Activated T-cell treated with anti-CD3 and anti-CD28 coated beads for 24 hours (primary cell): ENCODE measurements at places on chromosomes 2 and 18.

GRCh38 chr2:7730990-7731389 lies 813.8 kb downstream of the RNF144A start:
- no peak for DNase-seq

- no peak for DNase-seq
These were observed 192.4 kb downstream of the RDH14 start for GRCh38 chr2:18368008-18368407.

DNA sequence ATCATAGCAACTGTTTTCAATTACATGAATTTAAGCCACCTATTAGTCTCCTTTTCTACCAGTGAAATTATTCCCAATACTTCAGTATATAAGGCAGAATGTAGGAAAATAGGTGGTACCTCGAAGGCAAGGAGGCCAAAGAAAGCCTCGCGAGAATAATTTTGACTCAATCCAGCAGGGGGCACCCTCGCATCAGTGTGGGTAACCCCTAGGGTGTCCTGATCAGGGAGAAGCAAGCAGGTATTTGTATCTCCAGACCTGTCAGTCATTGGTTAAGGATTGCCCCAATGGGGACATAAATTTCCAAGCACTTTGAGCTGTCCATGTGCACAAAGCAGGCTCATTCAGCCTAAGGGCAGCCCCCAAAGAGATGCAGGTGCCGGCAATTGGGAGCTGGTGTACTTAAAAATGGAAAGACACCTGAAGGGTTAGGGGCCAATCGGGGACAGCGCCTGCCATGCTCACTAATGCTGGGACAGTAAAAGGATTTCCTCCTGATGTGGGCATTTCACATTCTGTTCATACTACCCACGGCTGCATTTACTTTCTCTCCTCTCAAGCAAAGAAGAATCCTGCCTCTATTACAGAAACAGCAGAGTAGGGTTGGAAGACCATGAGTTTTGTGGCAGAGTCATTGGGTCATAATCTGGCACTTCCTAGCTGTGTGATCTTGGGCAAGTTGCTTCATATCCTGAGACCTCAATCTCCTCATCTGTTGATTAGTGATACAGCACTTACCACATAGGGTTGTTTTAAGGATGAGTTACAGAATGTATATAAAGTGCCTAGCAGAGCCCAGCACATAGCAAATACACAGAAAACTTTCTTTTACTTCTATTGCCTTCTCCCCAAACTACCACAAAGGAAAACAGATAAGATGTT lies 136.1 kb downstream of the ICOS start:
- DNase-seq: peak; percentile 62

DNA sequence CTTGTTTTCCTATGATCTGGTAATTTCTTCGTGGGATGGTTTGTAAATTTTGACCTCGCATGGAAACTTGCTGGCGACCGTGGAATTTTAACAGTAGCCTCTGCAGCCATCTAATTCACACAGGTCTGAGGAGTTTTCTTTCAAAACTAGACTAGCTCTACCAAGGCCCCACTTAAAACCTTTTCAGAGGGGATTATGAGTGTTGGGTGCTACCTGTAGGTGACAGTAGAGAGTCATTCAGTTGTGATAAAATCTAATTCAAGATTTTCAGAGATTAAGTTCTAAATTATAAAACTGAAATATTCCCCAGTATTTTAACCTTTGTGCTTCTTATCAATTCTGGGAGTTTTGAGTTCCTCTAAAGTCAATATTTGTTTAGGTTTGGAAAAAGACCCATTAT lies 31.0 kb downstream of the THSD7B start:
- no peak for DNase-seq

DNA sequence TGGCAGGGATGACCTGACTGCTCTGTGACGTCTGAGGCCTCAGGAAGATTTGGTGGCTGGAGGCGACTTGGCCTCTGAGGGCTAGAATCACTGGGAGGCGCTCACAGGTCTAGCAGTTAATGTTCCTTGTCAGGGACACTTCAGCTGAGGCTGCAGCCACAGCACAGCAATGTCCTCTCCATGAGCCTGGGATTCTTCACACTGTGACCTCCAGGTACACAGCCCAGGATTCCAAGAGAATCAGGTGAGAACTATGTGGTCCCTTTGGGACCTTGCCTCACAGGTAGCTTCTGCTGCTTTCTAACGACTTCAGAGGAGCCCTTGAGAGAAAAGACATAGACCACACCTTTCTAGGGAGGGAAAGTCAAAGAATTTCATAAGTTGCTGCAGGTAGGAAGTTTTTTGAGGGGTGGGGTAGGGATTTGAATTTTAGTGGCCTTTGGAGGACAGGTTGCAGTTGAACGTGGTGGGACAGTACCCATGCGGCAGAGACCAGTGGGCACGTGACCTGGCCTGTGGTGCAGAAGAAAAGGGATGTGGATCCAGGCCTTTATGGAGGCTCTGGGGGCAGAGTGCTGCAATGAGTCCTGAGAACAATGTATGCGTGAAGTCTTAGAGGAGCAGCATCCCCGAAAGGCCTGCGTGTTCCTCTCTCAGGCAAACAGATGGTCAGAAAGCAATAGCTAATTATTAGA lies 86.2 kb downstream of the LYPD1 start:
- no peak for DNase-seq

DNA sequence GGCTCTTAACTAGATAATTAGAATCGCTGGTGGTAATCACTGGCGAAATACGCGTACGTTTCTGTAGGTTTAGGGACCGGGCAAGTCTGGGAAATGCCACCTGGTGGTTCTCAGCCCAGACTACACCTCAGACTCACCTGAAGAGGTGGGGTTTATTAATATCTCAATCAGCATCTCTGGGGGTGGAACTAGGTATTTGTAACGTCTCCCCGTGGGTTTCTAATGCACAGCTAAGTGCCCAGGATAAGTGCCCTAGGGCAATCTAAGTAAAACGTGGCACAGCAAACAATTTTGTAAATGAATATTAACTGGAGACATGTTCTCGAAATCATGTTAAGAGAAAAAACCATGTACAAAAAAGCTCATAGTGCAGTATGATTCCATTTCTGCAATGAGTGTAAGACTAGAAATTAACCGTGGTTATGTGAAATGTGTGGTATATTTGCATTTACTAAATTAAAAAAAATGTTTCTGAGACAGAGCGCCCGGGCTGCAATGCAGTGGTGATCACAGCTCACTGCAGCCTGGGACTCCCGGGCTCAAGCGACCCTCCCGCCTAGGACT lies 760 bp upstream of the CNOT11 start:
- DNase-seq: no peak

DNA sequence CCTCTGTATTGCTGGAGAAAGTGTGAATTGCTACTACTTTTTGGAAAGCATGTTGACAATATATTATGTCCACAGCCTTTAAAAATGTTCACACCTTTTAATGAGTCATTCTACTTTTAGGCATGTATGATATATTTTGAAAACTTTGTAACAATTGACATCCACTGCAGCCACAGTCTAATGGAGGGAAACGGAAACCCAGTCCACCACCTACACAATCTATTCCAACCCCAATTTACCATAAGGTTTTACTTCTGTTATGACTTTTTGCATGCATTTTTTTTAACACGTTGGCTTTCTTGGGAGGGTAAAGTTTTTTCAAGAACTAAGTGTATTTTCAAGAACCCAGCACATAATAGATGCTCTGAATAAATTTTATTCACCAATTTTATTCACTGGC lies 38.5 kb upstream of the ATP8B1 start:
- peak; percentile 8 for DNase-seq

DNA sequence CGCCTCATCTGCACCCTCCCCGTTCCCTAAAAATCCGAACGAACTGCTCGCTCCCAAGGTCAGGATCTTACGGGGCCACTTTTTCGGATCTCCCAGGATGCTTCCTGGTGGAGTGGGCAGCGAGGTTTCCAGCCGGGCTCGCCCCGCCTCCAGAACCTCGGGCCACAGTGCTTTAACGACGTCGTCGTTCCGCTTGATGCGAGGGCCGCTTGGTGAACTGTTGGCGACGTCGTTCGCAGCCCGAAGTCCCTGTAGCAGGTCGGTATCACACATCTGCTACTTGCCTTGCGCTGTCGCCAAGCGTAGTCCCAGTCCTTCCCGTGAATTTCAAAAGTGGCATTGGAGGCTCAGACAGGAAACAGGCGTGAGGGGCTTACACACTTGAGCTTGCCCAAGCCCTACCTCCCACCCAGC lies 15.3 kb downstream of the EVX2 start:
- DNase-seq: no peak

GRCh38 chr2:25131567-25132298 lies 36.6 kb downstream of the POMC start:
- DNase-seq: no peak

DNA sequence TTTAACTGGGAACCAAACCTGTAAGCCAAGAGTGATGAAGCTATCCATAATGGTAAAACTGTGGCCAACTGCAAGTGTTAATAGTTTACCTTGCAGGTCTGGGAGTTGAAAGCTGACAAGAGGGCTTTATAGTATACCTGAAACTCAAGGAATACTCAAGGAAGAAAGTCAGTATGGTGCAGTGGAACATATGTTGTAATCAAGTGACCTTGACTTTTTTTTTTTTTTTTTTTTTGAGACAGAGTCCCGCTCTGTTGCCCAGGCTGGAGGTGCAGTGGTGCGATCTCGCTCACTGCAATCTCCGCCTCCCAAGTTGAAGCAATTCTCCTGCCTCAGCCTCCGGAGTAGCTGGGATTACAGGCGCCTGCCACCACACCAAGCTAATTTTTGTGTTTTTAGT lies 27.6 kb downstream of the VIL1 start:
- DNase-seq: no peak

- no peak for DNase-seq
These were observed 37.7 kb downstream of the FBXO48 start for GRCh38 chr2:68429311-68429826.

DNA sequence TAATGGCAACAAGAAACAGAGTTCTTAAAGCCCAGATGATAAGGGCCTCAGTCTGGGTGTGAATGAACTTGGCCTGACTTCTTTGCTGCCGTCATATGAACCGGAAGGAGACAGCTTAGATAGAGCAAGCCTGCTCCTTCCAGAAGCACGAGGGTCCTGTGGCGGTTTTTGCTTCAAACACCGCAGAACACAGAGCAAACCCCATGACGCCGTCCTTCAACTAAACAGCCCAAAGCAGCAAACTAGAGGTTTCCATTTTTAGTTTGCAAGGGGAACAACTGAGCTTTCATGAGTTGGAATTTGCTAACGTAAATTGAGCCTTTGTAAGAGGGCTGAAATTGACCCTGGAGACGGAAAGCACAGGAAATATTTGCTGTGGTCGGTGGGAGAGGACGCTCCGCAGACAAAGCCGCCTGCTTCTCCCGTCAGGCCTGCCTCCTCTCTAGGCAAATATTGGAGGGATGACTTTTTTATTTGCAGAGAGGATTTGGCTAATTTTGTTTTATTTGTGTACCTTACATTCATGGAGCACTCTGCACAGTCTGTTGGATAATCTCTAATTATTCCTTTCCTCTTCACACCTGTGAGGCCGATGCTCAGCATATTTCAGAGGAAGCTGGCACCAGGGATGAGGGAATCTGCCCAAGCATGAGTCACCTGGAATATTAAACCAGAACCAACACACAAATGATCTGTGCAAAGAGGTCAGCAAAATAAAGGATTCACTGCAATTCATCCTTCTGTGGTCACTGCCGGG lies 134.0 kb upstream of the NCK2 start:
- no peak for DNase-seq

DNA sequence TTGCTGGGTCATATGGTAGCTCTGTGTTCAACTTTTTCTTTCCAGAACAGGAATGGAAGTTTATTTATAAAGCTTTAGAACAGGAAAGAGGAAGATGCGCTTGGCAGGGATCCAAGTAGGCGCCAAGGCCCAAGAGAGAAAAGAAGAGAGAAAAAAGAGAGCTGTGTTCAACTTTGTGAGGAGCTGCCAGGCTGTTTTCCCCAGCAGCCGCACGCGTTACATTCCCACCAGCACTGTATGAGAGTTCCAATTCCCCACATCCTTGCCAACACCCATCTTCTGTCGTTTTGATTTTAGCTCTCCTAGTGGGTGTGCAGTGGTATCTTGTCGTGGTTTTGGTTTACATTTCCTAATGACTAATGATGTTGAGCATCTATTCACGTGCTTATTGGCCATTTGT lies 51.4 kb downstream of the KCNF1 start:
- no peak for DNase-seq

DNA sequence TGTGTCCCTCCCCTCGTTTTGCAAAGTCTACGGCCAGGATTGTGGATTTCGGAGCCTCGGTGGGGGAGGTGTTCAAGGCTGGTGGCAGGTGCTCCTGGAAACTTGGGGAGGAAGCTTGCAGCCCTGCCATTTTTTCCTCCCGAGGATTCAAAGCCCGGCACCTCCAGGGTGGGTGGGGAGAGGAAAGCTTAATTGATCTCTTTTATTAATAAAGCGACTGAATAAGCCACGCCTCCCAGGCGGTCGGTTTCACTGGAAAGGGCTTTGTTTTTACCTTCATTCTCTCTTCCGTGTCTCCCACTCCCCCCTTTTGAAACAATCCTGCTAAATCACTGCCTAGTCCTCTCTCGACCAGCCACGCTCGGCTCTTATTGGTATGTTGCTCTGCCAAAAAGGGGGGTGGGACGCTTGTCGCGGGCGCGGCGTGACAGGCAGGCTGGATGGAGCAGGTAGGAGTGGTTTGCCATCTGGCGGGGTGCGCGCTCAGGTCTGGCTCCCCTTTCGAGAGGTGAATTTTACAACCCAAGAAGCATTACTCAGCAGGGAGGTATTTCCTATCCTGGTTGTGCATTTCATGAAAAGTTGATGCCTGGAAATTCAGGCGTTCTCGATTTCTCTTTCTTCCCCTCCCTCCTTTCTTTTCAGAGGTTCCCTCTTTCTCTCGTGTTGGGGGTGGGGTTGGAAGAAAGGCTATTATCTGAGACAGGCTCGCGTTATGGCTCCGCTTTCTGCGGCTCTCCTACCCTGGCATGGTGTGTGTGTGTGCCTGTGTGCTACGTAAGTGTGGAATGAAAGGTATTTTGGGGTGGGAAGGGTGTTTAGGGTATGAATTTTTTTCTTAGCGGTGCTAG lies 1.4 kb downstream of the NEDD4L start:
- peak; percentile 7 for DNase-seq

- DNase-seq: no peak
These were observed 83.3 kb downstream of the PIEZO2 start for GRCh38 chr18:11066038-11066437.

DNA sequence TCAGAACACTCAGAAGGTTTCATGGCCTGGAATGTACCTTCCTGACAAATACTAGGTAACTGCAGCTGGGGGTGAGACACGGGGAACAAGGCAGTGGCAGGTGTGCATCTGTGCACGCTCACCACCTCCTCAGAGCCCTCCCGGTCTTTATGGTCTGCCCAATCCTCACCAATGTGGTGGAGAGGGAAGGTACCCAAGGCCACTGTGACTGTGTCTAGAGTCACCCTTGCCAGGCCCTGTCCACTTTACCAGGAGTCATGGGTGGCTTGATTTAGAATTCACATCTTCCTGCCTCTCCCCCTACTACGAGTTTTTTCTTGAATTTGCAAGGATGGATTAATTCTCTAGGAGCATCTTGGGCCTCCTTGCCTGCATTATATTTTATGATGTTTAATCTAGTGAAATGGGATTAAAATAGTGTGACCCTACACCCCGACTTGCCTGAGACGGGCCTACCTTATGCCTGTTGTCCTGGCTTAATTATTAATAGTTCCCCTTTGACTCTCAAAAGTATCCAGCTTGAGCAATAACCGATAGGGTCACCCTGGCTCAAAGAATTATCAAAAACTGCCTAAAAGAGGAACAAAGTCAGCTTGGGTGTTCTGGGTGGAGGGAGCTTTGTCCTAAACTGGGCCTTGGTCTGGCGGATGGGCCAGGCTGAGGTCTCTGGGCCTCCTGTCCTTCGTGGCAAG lies 56.5 kb downstream of the ACAA2 start:
- no peak for DNase-seq
